Right hindlimb (tissue), 1 donor: ENCODE measurements at places on chromosomes 3 and 15.

GRCh38 chr3:32954506-32954905 lies 3.1 kb downstream of the CCR4 start:
- DNase-seq: no peak

DNA sequence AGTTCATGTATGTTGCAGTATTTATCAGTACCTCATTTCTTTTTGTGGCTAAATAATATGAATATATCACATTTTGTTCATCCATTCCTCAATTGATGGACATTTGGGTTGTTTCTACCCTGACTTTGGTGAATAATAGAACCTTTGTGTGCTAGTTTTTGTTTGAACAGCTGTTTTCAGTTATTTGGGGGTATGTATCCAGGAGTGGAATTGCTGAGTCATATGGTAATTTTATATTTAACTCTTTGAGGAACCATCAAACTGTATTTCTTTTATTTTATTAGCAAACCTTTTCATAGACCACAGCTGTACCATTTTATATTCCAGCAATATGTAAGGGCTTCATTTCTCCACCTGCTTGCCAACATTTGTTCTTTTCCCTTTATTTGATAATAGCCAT lies 38.4 kb upstream of the RBM5 start:
- DNase-seq: no peak

DNA sequence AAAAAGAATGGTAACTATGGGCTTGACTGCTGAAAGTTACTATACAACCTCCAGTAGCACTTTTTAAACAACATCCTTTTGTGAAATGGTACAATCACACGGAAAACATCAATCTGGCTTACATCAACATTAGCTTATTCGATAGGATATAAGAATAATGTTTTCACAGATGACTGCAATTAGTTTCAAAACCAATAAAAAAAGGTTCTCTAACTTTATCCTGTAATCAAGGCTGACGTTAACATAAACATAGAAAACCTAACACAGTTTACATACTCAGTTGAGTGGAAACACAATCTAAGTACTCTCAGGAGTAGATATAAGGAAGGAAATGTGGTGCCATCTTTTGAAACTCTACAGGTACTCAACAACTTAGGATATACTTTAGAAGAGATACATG lies 102.2 kb downstream of the DLG1 start:
- DNase-seq: no peak

DNA sequence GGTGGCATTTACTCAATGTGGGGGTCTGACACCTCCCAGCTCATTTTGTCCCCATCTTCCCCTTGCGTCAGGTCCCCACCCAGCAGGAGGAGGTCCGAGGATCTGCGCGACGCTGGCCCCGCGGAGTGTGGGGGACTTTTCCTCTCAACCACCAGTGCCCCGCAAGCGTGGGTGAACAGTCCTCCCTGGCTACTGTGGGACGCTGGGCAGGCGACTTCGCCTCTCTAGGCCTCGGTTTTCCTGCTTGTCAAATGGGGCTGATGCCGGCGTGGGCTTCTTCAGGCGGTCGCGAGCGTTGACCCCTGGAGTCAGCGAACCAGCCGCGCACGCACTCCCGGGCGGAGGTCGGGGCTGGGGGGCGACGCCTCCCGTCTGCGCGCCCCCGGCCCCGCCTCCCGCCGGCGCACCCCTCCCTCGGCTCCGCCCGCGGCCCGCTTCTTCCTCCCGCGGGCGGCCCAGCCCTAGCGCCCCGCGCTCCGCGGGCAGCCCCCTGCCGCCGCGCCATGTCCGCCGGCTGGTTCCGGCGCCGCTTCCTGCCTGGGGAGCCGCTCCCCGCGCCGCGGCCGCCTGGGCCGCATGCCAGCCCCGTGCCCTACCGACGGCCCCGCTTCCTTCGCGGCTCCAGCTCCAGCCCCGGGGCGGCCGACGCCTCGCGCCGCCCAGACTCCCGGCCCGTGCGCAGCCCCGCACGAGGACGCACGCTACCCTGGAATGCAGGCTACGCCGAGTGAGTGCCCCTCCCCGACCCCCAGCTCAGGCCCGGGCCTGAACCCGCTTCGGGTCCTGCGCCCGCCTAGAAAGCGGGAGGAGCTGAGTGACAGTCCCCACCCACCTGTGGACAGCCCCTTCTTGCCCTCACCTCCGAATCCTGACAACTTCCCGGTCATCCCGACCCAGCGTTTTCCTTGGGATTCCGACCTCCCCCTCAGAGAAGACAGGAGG lies at the start of gene PPM1M:
TSS of gene PPM1M (plus strand) at position 438 of the 942 bp plus-strand sequence. CDS start at position 504, 66 bp downstream.
- DNase-seq: peak; percentile 72

DNA sequence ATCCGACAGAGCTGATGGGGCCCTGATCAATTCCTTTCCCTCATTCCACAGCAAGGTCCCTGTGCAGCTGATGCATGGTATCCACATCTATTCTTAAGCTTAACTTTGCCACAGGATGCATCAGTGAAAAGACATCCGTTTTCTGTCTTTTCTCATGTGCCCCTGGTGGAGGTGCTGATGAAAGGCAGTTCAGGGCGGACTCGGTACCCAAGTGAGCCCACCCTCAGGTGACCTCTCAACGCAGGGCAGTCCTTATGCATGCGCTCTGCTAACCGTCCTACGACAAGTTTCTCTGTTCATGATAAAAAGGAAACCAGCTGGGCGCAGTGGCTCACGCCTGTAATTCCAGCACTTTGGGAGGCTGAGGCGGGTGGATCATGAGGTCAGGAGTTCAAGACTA lies 251.4 kb downstream of the ADAMTS17 start:
- DNase-seq: no peak

- DNase-seq: no peak
These were observed 465.2 kb upstream of the TPRG1 start for GRCh38 chr3:188706599-188706998.

DNA sequence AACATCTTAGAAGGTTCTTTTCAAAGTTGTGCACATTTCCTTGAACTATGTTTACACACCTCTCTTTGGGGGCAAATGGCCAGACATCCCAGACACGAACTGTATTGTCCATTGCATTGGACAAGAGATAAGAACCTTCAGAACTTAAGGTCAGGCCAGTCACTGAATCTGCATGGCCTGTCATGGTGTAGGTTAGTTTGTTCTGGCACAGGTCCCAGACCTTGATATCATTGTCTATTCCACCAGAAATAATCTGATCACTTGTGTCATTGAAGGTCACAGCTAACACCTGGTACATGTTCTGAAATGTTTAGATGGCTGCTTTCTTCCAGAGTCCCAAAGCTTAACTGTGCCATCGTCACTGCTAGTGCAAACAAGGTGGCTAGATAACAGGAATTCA lies 55.7 kb downstream of the KCNAB1 start:
- no peak for DNase-seq

DNA sequence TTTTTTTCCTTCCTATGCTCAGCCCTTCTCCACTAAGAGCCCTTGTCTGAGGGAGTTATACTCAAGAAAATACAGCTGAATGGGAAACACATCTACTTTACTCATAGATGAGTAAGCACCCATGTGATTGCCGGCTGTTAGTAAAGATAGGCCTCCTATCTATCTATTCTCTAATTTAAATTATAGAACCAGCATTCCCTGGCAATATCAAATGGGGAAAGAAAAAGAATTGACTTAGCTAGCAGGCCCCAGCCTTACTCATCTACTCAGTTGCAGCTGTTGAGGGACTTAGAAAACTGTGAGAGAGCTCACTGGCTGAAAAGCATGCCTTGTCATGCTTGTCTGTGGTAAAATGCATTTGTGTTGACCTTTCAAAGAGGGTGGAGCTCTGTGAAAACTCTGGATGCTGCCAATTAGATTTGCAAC lies 116.9 kb upstream of the LRRFIP2 start:
- DNase-seq: no peak

- DNase-seq: no peak
These were observed 2.1 kb upstream of the USP4 start for GRCh38 chr3:49341996-49342395.

GRCh38 chr15:39059917-39060316 lies 495.3 kb upstream of the RASGRP1 start:
- DNase-seq: no peak

GRCh38 chr15:68672781-68673205 lies 94.0 kb downstream of the CORO2B start:
- DNase-seq: no peak

- no peak for DNase-seq
These were observed 218.7 kb upstream of the MDFIC2 start for GRCh38 chr3:70531063-70531657.

- DNase-seq: no peak
These were observed 73.7 kb downstream of the FOXB1 start for GRCh38 chr15:60077581-60078359.

DNA sequence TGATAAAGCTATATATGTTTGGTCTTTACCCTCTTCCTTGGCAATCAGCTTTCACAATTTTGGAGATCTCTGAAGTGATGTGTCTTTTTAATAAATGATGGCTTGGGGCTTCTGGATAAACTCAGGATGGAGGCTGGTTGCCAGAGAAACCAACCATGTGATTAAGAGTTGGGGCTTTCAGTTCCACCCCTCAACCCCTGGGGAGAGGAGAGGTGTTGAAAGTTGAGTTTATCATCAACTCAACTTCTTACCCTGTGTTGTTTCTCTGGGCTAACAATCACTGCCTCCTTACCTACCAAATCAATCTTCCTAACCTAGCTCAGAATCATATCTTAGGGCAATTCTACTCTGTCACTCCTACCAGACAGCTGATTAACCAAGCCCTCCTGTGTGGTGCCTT lies 735.8 kb downstream of the ZPLD1 start:
- DNase-seq: no peak

DNA sequence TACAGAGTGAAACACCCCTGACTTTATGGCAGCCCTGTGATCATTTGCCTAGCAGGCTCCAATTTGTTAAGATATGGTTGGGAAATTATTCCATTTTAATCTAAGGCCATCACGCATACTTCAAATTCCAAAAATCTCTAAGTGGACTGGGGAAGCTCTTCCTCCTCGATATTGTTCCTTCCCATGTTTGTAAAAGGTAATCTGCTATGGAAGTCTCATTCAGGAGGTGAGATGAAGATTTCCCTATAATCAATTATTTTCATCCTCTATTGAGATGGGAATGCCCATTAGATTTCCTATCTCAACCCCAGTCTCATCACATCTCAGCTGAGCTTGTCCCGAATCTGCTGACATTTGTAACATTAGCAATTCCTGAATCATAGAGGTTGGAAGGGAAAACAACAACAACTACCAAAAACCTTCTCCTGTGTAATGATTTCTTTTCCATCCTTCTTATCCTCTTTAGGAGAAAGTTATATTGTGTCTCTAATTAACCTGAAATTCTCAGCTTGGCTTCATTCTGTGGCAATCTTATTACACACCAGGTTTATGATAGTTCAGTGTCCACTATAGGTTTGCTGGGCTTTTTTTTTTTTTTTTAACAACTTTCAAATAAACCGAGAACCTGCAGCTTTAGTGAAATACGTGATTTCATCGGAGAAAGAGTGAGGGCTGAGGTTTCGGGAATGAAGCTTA lies 2.2 kb upstream of the NR2F2 start:
- no peak for DNase-seq

DNA sequence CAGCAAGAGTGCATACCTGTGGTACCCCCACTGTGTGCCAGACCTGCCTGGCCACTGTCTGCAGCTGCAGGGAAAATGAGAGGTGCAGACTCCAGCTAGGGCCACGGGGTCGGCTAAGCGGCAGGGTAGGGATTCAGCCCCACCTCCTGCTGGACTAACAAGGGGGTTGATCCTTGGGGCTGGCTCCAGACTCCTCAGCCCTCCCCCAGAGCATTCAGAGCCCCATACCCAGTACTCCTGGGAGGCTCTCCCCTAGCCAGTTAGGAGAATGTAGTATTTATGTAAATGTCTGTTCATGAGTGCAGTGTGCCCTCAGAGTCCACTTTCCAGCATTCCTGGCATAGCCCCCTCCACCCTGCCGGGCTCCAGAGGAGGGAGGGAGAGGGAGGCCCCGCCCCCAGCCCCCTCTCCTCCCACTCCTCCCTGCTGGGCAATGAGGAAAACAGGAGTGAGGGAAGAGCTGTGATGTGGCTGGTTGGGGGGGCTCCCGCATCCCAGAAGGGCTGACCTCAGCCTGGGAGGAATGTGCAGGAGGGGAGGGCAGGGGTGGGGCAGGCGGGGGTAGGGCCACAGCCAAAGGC lies 4.5 kb upstream of the SEMA3B start:
- peak; percentile 96 for DNase-seq

GRCh38 chr15:74053517-74053916 lies 28.8 kb downstream of the GOLGA6A start:
- DNase-seq: no peak

DNA sequence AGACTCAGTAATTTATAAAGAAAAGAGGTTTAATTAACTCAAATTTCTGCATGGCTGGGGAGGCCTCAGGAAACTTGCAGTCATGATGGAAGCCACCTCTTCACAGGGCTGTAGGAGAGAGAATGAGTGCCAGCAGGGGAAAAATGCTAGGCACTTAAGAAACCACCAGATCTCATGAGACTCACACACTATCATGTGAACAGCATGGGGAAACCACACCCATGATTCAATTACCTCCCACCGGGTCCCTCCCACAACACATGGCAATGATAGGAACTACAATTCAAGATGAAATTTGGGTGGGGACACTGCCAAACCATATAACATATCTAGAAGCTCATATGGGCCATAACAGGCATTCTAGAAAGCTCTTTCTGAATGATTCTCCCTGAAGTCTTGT lies 190.3 kb downstream of the WNT5A start:
- DNase-seq: no peak

GRCh38 chr3:141094790-141095545 lies 43.8 kb downstream of the SPSB4 start:
- DNase-seq: peak; percentile 97

DNA sequence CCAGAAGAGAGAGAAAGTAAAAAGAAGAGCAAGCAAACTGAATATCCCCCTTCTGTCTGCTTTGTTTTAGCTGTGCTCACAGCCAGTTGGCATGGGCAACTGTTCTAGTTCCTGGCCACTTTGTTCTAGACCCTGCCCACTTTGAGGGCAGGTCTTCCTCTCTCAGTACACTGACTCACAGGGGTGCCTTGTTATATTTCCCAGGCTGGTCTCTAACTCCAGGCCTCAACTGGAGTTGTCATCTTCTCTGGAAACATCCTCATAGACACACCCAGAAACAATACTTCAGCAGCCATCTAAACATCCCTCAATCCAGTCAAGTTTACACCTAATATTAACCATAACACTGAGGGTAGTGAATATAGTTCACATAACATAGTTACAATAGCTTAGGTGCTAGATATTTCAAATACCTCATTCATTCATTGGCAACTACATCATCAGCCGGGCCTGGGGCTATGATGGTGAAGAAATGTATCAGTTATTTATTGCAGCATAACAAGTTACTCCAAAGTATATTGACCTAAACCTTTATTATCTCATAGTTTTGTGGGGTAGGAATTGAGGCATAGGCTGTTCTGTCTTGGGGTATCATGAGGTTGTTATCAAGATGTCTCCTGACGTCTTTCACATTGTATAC lies 106.0 kb downstream of the UBE2E2 start:
- no peak for DNase-seq

GRCh38 chr3:98823791-98824190 lies 60.7 kb downstream of the ST3GAL6 start:
- DNase-seq: no peak

DNA sequence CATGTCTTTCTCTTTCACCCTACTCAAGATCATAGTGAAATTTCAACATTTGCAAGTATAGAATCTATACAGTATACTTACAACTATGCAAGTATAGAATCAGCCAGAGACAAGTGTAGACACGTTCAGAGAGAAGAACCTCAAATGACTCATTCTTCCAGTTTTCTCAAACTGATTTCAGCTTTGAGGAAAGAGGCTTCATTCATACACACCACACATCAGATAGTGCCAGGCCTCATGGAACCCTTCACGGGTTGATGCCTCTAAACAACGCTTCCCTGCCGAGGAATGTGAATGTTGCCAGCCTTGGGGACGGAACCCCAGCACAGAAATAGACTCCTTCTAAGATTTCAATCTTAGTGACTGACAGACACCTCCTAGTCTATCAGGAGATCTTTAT lies 135.7 kb downstream of the FOXP1 start:
- DNase-seq: no peak
